ENCODE measurements at places on chromosomes 13 and 19.

DNA sequence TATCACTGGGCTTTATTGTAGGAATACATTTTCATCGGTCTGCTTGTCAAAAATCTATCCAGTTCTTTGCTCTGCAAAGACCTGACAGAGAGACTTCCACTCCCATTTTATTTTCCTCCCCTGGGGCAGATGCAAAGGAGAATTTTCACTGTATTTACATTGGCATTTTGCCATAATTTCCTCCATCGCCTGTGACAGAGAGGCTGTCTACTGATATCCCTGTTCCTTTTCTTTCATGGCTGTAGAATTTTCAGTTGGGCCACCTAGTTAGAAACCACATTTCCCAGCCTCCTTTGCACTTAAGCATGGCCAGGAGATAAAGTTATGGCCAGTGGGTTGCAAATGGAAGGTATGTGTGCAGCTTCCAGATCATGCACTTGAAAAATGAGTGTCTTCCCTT, 89.3 kb downstream of the NUFIP1 start:
- DNase-seq, result no peak

GRCh38 chr19:31819837-31820236, 470.6 kb upstream of the TSHZ3 start:
- no peak for DNase-seq

DNA sequence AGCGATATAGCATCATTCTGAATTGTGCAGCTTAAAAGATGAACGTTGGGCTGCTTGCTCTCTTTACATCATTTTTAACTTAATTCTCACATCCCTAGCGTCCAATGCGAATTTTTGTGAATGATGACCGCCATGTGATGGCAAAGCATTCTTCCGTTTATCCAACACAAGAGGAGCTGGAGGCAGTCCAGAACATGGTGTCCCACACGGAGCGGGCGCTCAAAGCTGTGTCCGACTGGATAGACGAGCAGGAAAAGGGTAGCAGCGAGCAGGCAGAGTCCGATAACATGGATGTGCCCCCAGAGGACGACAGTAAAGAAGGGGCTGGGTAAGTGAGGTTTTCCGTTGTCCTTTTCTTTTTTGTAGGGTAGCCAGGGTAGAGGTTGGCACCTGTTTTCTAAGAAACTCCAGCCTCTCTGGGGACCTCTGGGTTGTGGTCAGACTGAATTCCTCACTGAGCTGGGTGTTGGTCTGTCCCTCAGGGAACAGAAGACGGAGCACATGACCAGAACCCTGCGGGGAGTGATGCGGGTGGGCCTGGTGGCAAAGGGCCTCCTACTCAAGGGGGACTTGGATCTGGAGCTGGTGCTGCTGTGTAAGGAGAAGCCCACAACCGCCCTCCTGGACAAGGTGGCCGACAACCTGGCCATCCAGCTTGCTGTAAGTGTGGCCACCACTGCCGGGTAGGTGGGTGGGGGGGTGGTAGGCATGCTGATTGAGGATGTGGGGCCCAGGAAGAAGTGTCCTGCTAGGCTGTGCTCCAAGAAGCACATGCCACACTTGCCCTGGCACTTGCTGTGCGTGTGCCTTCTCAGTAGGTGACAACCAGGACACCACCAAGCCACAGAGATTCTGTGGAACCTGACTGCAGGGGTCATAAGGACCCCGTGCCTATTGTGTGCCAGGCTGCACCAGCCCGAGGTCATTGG, 17.0 kb downstream of the ILF3 start:
- no peak for DNase-seq

DNA sequence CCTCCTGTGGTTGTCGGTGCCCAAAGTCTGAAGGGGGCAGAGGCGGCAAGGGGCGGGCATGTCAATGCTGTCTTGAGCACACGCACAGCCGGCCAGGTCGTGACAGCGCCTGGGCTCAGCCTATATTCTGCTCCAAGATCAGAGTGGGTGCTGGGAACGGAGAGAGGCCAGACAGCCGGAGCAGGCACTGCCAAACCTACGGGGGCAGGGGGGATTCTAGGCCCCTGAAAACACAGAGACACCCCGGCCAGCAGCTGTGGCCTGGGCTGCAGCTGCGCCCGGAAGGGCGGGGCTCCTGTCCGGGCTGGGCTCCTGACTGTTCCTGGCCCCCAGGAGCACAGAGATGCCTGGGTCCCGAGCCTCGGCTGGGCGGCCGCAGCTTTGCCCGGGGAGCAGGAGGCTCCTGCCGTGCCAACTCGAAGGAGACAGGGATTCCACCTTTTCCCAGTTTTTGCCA, 2662.9 kb upstream of the PCDH20 start:
- DNase-seq, result no peak

GRCh38 chr13:36921631-36922301, 1.7 kb upstream of the SMAD9 start:
- no peak for DNase-seq

GRCh38 chr19:39497996-39498797, 550 bp upstream of the DLL3 start:
- DNase-seq, result peak; percentile 41
